ENCODE measurements at places on chromosomes 12 and 14.
A peak's percentile ranks its signal among the peaks of the same experiment; 100 is the strongest.

- no peak for DNase-seq
Measured at GRCh38 chr12:52524241-52524897, 4.2 kb upstream of the KRT5 start.

DNA sequence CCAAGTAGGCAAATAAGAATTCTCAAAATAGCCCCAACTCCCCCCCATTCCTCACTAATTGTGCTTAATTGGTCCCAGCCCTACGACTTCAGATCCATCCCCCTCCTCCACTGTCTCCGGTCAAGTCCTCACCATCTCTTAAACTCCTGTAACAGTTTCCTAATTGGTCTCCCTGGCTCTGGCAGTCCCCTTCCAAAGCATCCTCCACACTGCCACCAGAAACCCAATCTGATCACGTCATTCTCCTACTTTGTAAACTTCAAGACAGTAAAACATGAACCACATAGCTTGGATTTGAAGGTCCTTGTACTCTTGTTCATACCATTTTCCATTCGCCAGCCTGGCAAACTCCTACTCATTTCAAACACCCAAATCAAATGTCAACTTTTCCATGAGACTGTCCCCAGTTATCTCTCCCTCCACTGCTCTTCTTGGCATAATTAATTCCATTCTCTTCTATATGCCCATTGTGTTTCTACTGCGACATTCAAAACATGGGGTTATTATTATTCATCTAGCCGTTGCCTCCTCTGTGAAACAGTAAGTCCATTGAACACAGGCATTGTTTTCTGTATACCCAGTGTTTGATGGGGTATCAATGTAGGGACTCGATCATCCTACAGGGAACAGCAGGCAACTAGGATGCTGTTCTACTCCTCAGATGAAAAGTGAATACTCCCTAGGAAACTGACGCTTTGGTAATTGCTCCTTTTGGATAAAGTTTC, 104.6 kb downstream of the EGLN3 start:
- DNase-seq, result no peak

DNA sequence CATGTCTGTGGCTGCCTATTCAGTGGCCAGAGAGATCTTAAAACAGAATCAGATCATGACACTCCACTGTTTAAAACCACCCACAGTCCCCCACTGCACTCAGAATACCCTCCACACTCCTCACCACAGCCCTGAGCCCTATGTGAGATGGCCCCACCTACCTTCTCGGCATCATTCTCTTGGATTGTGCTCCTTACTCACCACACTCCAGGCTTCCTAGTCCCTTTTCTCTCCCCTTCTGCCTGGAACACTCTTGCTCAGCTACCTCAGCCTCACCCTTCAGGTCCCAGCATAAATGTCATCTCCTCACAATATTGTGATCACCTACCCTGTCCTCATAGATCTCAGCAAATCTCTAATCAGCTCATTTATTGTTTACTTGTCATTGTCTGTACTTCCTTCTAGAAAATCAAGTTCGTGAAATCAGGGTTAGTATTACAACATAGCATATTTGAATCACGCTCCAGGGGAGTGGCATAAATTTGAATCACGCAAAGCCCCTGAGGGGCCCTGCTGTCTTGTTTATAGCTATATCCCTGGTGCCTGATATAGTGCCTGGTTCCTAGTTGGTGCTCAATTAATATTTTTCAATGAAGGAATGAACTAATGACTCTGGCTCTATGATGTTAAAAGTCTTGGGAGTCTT, 42.8 kb downstream of the SLC35F4 start:
- no peak for DNase-seq

DNA sequence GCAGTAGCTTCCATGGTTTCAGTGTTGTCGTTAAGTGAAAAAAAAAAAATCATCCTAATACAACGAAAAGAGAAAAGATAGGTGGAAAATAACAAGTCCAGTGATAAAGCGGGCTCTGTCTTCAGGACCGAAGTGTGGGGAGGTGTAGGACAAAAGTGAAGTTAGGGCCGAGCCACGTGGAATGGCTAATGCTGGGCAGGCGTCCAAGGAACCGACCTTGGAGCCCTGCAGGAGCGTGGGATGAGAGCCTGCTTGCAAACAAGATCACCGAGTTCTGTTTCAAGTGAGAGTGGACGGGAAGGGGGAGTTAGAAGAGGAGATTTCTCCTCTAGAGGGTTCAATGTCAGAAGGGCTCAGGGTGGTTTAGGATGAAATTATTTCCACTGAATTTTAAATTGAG, 22.2 kb downstream of the A2ML1 start:
- peak; percentile 22 for DNase-seq

- no peak for DNase-seq
Measured at GRCh38 chr14:100589760-100590469, 2.7 kb upstream of the BEGAIN start.

- DNase-seq, result peak; percentile 30
Measured at GRCh38 chr14:20262642-20263128, 23.6 kb downstream of the OR11H4 start.

DNA sequence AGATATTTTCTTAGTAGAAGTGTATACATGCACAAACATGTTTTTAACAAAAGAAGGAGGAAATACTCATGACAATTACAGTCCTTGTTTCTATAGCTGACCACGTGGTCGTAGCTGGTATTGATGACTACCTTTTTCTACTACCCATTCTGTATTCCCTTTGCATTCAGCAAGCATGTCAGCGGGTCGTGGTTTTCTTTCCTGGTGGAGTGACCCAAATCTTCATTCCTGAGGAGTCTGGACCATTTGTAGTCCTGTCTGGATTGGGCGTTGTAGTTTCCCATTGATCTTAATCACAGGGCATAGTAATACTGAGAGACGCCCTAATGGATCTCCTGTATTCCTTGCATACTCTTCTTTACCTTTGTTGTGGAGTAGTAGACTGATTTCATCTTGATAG, 472.1 kb upstream of the RGS6 start:
- no peak for DNase-seq

- DNase-seq, result no peak
Measured at GRCh38 chr12:80031229-80031628, 68.1 kb upstream of the OTOGL start.

GRCh38 chr14:59160506-59160905, 28.0 kb upstream of the DAAM1 start:
- no peak for DNase-seq

GRCh38 chr12:91632042-91632786, 449.6 kb upstream of the DCN start:
- DNase-seq, result no peak

GRCh38 chr12:24608108-24608507, 340.8 kb downstream of the BCAT1 start:
- DNase-seq, result no peak

GRCh38 chr14:56333359-56334292, 215.4 kb downstream of the PELI2 start:
- peak; percentile 65 for DNase-seq

GRCh38 chr14:55240526-55241178, 30.6 kb upstream of the FBXO34 start:
- no peak for DNase-seq

GRCh38 chr12:127485528-127485927, 781.4 kb upstream of the TMEM132C start:
- DNase-seq, result no peak

GRCh38 chr14:101534198-101534597, 27.1 kb upstream of the DIO3 start:
- DNase-seq, result no peak

- DNase-seq, result no peak
Measured at GRCh38 chr12:115296613-115297198, 612.7 kb upstream of the TBX3 start.

DNA sequence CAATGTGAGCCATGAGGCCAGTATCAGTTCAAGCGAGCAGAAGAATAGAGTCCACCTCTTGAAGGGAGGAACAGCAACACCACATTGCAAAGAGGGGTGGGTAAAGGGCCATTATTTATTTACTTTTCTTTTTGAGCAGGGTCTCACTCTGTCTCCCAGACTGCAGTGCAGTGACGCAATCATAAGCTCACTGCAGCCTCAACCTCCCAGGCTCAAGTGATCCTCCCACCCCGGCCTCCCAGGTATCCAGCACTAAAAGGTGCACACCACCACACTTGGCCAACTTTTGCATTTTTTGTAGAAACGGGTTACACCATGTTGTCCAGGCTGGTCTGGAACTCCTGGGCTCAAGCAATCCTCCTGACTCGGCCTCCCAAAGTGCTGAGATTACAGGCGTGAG, 42.9 kb upstream of the CIT start:
- DNase-seq, result no peak

GRCh38 chr12:107992870-107993451, 136.1 kb upstream of the WSCD2 start:
- DNase-seq, result peak; percentile 92

DNA sequence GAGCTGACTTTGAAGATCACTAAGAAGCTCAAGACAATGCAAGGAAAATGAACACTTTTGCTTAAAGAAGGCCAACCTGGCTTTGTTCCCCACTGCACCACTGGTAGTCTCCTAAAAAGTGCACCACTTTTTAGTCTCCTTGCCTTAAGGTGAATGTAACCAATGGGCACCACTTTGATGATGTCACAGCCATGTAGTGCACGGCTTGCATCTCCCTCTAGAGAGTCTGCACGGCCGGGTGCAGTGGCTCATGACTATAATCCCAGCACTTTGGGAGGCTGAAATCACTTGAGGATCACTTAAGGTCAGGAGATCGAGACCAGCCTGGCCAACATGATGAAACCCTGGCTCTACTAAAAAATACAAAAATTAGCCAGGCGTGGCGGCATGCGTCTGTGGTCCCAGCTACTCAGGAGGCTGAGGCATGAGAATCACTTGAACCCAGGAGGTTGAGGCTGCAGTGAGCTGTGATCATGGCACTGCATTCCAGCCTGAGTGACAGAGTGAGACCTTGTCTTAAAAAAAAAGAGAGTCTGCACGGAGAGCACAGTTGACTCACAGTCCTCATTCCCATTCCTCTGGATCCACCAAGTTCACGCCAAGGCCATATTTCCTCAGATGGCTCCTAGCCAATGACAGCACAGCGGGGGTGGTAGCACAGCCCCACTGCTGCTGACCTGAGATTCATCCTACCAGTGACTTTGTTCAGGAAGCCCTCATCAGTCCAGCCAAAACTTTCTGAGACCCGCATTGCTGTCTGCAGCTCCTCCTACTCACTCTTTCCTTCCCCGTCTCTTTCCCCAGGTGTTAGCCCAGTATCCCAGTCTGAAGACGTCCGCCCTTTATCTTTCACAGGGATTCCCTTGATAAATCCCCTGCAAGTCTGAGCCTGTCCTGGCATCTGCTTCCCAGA, 16.5 kb upstream of the IFT81 start:
- DNase-seq, result peak; percentile 22

GRCh38 chr12:66627988-66628317, 50.9 kb downstream of the GRIP1 start:
- DNase-seq, result no peak

DNA sequence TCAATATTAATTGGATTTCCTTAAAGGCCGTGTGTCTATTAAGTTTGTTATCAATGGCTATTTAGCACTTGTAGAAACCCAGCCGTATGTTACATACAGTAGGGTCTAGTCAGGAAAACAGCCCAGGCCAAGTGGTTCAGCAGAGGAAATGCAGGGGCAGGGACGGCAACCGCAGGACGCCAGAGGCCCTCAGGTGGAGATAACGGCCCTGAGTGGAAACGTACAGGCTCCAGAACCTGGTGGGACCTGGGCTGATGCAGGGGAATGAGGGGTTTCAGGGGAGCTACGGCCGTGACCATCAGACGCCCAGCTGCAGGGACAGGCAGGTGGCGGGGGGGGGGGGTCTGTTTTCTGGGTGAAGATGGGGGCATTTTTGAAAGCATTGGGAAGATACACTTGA, 3.7 kb upstream of the ANKLE2 start:
- no peak for DNase-seq

DNA sequence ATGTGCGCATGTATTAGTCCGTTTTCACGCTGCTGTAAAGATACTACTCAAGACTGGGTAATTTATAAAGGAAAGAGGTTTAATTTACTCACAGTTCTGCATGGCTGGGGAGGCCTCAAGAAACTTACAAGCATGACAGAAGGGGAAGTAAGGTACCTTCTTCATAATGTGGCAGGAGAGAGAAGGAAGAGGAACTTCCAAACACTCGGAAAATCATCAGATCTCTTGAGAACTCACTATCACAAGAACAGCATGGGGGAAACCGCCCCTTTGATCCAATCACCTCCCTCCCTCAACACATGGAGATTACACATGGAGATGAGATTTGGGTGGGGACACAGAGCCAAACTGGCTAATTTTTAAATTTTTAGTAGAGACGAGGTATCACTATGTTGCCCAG, 41.8 kb upstream of the SNX6 start:
- no peak for DNase-seq

GRCh38 chr12:107369679-107370078, 276.3 kb upstream of the CRY1 start:
- DNase-seq, result no peak

DNA sequence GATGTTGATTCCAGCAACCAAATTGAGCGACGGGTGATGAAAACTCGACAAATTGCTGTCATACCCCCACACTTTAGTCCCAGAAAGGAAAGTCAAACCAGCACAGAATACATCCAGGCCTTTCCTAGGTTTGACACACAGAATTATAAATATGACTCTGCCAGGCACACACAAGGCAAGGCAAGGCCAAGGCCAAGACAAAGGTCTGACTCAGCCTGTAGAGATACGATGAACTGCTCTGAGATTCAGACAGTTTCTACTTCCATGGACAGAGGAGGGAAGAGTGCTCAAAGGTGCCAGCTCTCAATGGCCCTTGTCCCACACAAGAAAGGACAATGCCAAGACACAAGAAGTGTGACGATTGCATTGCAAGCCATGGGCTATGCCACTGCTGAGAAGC, 880.2 kb upstream of the TMEM132C start:
- no peak for DNase-seq

DNA sequence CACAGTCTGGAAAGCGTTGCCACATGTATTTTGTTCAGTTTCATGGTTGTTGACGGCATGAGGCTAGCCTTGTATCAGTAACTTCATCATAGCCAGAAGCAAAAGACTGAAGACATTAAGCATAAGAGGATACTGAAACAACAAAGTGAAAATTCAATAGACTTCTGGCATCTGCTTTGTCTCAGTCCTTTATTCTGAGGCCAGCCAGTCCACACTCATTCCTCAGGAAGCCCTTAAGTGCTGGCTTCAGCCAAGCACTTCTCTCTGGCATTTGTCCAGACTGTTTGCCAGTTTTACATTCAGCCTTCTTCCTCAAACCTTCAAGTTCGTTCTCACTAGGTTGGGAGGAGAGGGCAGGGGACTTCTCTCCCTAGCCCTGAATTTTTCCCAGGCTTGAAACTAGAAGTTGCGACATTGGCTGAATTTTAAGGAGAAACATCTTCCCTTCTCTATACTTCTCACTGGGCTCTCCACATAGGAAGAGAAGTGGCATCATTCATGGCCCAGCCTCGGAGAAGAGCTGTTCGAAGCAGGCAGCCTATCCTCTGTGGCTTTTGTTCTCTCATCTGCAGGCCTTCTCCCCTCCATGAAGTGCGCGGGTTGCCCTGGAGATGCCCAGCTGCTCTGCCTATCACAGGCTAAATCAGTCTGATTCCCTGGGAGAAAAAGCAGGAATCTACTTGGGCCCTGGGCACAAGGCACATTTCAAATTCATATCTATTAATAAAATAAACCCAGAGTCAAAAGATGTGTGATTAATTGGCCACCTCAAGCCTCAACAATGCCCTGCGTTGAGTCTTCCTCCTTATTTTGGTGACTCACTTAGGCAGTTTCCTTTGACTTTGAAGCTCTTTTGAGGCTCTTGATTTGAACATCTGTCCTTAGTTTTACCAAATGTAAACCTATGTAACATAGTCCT, 130.9 kb upstream of the PLEKHA5 start:
- no peak for DNase-seq
